Adipocyte (in vitro differentiated cells): ENCODE measurements at places on chromosomes 4 and X.

DNA sequence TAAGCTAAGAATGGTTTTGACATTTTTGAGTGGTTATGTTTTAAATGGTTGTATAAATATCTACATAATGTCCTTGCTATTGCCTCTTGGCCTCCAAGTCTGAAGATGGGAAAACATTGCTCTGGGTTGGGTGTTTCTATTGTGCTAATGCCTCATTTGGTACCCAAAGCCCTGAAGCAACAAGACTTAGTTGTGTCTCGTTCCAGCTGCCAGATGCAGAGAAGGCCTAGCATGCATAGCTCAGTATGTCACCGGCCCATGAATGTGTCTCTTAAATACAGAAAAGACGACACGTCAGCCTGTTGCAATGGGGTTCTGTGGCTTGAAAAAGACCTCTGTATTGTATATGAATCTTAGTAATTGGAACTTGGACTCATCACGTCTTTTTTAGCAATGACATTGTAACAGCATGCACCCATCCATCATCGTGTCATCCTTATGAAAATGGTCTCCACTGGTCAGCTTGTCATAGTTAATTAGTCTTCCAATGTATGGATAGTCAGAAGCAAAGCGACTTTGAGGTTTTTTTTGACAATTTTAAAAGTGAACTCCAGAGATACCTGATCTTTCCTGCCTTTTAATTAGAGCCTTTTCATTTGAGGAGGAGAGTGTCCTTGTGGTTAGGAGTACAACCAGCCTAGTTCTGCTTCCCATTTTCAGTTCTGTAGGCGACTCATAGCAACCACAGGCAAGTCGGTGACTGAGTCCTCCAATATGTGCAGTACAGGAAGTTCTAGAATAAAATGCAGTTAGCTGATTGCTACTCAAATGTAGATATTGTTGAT lies 126.4 kb upstream of the GATB start:
- peak; percentile 47 for DNase-seq

DNA sequence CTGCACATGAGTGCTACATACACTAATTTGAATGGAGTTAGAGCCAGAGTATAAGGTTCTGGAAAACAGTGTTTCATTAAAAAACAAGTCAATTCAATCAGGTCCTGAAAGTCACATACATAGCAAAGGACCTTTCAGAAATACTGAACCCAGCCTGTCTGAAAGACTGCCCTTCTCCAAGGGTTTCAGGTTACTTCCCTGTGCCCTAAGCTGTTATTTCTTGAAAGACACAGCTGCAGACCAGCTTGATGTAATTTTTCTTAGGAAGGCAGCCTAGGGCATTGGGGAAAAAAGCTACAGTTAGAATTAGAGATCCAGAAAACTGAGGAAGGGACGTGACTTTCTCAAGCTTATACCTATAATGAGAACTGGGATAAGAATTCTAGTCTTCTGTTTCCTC lies 155.9 kb upstream of the MAOA start:
- DNase-seq, result no peak

GRCh38 chrX:147899379-147900114 lies 12.2 kb upstream of the FMR1 start:
- no peak for DNase-seq

DNA sequence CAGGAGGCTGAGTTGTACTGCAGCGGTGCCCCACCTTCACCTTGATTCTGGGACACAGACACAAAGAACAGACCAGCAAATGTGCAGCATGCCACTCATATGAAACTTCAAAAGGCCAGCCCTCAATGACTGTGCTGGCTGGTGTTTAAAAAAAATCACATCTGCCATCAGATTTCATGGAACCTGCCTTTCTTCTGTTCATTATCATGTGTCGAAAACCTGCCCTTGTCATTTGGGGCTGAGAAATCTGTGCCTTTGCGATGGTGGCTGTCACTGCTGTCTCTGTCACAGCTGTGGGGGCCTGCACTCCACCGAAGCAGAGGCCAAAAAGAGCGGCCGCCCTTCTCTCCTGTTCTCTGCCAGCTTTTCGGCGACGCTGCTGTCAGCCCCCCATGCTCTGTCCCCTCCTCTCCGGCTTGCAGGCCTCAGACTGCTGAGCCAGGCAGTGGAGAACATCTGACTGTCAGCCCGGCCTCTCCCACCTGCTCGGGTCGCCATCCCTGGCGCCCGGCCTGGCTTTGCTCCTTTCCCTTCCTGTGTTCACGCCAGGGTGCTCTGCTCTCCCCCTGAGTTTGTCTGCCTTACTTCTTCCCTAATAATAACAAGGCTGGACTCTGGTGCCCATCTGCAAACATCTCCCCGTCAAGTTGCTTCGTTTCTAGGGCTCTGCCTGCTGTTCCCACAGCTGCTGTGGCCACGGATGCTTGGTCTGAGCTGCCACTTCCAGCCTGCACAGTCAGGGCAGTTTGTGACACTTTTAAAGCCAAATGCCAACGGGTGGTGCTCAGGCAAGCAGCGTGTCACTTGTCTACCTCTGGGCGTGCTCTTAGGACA lies 355.2 kb downstream of the UNC5C start:
- DNase-seq, result no peak

DNA sequence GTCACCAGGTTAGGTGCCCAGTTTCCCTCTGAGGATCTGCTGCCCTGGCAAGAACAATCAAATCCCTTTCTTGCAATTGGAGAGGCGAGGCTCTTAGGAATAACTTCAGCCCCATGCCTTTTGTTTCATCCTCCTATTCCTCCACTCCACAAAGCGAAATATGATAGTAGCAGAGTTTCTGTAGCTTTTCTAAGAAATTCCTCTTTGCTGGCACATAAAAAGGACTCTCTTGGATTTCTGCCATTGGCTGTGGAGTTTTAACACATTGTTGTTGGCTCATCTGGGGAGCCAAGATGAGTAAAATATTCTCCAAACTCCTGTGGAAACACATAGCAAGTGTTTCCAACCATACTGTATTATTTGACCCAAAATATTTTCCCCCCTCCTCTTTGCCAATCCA lies 11.0 kb upstream of the ADGRG2 start:
- no peak for DNase-seq

DNA sequence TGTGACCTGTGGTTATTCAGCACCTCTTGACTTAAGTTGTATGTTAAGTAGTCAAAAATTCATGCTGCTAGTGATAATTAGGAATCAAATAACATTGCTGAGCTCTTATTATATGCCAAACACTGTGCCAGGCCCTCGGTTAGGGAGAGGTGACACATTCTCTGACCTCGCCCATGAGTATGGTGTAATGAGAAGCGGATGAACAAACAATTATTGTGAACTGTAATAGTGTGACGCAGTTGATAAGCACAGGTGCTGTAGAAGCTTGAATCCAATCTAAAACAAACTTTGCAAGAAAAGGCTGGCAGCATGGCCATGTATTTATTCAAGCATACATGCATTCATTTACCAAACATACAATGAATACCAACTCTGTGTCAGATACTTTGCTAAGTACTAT lies 303.5 kb upstream of the HS3ST1 start:
- no peak for DNase-seq

GRCh38 chr4:123088501-123088900 lies 166.1 kb upstream of the NUDT6 start:
- DNase-seq, result no peak

GRCh38 chr4:117691572-117692351 lies 342.5 kb upstream of the NDST3 start:
- no peak for DNase-seq

DNA sequence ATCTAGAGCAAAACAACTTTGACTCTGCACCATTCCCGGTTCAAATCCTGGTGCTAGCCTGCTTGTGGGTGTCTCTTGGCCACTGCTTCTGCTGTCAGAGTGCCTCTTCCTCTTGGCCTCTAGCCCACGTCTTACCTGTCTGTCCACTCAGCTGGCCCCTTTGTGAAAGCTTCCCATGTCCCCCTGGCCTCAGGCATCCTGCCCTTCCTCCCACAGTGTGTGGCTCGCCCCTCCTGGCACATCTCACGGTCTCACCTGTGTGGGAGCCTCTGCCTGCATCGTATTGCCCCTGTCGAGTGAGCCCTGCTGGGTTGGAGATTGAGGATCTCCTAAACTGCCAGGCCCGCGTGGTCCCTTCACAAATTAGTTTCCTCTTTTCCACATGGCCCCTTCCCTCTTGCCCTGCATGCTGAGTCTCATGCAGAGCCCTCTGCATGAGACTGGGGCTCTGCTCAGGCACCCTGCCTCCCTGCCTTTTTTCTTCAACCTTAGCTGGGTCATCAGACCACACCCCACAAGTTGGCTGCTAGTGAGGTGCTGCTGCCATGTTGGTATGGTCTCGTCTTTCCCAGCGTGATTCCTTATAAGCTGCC lies 53.7 kb upstream of the TADA2B start:
- DNase-seq, result no peak
